ENCODE measurements at places on chromosomes 7 and 10.

DNA sequence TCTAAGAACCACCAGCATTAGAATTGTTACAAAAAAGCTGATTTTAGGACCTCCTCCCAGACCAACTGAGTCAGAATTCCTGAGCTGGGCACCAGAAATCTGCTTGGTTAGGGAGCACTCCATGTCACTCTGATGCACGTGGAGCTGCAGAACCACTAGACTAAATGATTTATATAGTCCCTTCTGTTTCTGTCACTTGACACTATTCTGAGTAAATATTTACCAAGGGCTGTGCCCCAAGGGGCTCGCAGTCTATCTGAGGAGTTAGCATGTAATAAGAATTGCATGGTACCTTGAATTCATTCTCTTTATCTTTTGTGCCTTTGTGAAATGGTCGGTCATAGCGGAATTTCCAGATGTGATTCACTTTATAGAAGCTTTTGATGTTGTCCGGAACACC, 196.0 kb upstream of the IMMP2L start:
- no peak for DNase-seq

DNA sequence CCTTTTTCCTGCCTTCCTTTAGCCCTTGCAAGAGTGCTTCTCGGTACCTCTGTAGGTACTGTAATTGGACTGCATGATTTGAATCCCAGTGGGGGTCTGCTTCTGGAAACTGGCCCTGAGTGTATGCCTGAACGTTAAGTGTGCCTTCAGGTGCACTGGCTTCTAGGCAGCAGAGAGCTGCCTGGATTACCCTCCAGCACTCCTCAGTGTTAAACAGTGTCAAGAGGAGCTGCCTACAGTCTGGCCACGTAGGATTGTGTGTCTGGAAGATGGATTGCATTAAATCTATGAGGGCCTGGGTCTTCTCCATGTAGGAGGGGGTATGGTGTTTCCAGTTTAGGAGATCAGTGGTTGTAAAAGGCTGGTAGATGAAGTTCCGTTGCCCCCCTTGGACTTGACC, 103.7 kb downstream of the TRIM24 start:
- DNase-seq = no peak

DNA sequence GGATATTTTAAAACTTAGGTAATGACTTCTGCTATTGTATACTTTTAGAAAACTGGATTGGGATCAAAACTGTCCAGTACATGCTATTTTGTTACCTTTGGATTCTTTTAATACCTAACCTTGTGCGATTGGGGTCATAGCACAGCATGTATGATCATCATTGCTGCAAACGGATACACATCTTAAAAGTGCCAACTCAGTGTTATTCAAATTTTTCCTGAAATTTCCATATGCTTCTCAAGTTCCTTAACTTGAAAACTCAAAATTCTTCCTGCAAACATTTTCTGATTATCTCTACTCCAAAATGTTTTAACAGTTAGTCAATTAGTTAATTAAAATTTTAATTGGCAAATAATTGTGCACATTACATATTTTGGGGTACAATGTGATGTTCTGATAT, 147.5 kb downstream of the PCDH15 start:
- DNase-seq = no peak

GRCh38 chr7:100208911-100209408, 10.8 kb upstream of the PVRIG start:
- no peak for DNase-seq

- no peak for DNase-seq
Observed at GRCh38 chr7:142795339-142795863, 24.6 kb downstream of the PRSS2 start.

- no peak for DNase-seq
Observed at GRCh38 chr7:30613366-30614325, 19.0 kb downstream of the GARS1 start.

DNA sequence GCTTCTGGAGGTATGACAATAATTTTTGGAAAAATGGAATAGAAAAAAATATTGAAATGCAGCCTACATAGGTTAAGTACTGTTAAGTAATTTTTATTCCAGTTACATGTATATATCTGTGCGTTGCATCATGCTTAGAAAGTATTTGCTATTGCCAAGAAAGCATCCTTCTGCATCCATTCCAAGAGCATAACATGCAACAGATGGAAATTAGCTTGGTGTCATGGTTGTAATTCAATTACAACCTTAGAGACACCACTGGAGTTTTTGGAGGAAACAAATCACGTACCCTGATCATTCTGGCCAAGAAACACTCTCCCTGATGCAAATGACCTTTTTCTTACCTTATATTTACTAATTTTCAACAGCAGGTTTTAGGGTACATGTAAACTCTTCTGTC, 1.7 kb downstream of the AKR1B1 start:
- DNase-seq = no peak

DNA sequence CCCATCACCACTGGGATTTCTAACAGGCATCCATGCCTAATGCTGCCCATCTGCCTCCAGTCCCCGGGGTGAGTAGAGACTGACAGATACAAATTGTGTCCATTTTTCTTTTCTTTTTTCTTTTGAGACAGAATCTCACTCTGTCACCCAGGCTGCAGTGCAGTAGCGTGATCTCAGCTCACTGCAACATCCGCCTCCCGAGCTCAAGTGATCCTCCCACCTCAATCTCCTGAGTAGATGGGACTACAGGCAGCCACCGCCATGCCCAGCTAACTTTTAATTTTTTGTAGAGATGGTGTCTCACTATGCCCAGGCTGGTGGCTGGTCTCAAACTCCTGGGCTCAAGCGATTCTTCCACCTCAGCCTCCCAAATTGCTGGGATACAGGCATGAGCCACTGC, 7.6 kb upstream of the CPN1 start:
- no peak for DNase-seq

- DNase-seq = no peak
Observed at GRCh38 chr7:18292584-18292983, 203.0 kb upstream of the HDAC9 start.

DNA sequence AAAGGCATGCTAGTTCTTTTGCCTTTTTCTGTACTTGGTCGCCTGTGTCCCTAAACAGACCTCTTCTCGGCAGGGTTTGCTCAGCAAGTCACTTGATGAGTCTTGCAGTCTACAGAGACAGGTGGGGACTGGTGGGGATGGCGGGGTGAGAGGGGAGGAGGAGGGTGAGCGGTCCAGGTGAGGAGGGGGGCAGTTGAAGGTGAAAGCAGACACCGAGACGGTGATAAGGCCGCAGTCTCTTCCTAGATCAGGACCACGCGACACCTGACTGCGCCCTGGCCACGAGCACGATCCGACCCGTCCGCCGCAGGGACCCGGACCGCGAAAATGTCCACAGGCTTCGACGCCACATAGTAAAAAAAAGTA, 566 bp downstream of the ASNS start:
- no peak for DNase-seq

GRCh38 chr10:20984662-20985061, 87.6 kb upstream of the NEBL start:
- DNase-seq = no peak

DNA sequence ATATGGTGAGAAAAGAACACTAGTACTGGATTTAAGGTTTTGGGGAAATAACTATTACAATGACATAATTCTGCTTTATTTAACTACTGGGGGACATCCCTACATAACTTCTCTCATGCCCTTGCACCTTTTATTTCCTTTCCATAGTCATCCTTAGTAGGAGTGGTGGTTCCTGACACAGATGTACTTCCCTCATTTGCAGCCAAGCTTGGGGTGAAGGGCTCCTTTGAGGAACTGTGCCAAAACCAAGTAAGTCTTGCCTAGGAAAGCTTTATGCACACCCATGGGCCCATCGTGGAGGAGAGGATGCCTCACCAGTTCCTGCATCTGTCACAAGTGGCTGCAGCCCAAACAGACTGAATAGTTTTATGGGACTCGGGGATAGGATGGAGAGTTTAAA, 20.6 kb downstream of the ZDHHC6 start:
- no peak for DNase-seq

DNA sequence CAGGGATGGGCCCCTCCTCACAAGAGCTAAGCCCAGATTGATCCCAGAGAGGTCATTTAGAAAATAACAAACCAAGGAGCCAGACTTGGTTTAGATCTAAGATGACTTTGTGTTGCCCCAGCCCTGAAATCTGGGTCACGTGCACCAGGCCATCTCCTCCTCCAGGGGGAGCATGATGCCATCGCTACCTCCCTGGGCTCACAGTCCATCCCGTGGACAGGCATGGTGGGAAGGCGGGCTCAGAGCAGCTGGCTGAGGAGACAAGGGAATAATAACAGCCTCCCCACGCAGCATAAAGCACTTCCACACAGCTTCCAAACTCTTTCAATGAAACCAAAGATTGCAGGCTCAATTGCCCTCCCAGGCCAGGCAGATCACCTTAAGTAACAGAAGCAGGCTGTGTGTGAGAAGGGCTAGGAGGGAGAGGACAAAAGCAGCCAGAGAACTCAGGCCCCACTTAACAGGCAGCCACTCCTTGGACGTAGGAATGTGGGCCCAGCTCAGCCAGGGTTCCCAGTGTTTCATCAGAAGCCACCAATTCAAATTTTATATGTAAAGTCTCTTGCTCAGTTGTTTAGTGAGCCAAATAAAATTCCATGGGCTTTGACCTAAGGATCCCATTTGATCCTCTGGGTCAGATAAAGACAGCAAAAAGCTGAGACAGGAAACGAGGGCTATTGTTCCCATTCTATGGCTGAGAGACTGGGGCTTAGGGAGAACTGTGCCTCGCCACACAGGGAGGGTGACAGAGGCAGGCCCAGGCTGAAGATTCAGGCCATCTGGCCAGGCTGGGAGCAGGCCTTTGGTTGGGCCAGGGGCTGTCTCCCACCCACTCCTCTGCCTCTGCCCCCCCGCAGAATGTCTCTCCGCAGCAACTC, 100.2 kb downstream of the COL13A1 start:
- DNase-seq = no peak

- DNase-seq = no peak
Observed at GRCh38 chr10:15478950-15479349, 107.9 kb upstream of the FAM171A1 start.

DNA sequence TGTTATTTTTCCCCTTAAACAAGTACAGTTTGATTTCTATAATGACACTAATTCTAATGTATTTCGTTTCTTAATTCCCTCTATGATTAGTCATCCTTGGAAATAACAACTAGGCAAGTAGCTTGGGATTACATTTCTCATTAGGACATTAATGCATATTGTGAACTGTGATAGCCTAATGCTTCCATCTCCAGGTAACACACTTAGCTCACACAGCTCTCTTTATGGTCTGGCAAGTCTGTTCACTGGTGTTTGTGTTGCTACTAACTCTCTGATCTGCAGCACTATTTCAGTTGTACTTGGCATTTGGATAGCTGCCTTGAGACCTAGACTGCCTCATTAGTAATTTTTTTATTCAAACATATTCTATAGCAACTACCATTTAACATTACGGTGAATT, 853.2 kb downstream of the SORCS3 start:
- DNase-seq = no peak

DNA sequence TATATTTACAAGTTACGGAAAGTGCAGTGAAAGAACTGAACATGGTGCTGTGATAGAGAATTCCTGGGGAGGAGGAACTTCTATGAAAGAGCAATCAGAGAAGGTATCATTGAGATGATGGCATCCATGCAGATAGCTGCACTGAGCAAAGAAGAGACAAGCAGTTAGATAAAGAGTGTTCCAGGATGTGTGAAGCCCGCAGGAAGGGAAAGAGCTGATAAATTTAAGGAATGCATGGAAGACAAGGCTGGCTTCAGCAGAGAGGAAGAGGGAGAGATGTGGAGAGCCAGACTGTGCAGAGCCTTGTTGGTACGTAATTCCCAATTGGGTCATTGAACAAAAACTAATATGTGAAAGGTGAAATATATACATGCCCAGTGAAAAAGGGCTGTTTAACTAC, 538.9 kb downstream of the INHBA start:
- DNase-seq = no peak

DNA sequence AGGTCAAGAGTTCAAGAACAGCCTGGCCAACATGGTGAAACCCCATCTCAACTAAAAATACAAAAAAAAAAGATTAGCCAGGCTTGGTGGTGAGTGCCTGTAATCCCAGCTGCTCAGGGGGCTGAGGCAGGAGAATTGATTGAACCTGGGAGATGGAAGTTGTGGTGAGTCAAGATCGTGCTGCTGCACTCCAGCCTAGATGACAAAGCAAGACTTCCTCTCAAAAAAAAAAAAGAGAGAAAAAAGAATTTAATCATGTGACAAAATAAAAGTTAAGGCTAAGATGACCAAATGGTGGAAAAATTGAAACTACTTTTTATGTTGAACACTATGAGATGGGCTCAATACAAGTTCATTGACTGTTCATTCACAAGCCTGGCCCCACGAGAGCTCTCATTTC, 141.1 kb upstream of the WDR11 start:
- DNase-seq = no peak

DNA sequence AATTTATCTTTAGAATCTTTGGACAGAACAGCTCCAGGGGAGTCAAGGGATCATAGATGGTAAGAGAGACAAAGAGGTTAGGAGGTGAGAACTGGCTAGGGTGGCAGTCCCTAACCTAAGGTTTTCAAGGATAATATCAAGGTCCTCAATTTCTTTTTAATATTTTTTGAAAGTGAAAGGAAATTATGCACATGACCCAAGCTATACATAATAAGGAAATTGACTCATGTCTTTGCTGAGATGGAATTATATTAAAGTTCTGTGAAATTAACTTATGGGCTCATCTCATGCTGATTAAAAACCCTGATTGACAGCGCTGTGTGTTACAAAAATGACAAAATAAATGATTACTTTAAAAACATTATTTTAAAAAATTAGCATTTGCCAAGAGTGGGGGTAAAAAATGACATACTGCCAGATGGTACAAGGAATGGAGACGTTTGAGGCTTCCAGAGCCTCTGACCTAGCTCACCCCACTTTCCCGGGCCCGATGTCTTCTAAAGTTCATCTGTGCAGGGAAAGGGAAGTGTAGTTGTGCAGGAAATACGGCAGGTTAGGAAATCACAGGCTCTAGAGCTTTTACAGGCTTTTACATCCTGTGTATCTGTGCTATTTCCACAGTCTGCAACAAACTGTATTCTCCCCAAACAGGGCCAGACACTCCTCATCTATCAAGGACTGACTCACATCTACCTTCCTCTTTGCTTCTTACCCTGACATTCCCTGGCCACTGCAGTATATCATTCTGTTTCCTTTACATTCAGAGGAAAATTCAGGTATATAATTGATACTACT, 185.6 kb upstream of the PRSS58 start:
- no peak for DNase-seq

DNA sequence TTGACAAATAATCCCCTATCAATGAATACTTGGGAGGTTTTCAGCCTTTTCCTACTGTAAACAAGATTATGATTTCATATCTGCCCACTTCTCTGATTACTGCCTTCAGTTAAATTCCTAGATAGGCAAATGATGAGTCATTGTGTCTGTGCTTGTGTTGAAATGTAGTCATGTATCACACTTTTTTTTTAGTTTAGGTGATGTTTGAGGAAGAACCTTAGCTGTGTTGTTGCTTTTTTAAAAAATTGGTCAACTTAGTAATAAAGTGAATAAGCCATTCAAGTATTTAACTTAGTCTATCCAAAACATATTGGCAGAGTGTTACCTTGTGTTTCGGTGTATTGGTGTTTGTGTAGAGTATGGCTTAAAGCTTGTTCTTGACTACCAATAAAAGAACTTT, 60.0 kb downstream of the WAC start:
- DNase-seq = no peak
